Kidney (tissue), 22 donors: ENCODE measurements at places on chromosomes 7 and 10. TPM values are rescaled to one million over a fixed set of nuclear protein-coding genes. Genes with fewer than 3 reads are reported as not detected.

- peak; percentile 76 for DNase-seq
Measured at GRCh38 chr7:117872561-117873309, 506 bp downstream of the CTTNBP2 start.

DNA sequence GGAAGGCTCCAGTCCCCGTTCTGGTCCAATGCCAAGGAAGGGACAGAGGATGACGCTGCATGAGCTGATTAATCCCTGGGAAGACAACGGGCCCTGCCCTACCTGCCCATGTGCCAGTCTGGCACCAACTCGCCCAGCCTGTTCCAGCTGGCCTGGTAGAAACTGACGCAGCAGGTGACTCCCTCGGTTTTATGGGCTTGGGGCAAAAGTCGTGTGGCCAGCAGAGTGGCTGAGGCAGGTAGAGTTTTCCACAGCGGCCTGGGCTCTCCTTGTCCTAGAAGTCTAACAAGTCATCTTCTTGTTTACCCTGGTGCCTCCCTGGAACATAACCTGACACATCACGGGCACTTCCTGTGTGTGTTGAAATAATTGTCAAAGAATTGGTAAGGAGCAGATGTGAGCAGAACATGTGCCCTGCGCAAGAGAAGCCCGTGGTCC is 20.4 kb upstream of the LMTK2 start:
- no peak for DNase-seq

DNA sequence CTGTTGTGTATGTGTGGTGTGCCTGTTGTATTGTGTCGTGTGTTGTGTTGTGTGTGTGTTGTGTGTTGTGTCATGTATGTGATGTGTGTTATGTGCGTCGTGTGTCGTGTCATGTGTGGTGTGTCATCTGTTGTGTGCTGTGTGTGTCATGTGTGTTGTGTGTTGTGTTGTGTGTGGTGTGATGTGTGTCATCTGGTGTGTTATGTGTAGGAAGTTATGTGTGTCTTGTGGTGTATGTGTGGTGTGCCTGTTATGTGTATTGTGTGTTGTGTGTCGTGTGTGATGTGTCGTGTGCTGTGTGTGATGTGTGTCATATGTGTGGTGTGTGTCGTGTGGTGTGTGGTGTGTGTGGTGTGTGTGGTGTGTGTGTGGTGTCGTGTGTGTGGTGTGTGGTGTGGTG is 145.2 kb downstream of the DNAJB6 start:
- DNase-seq: no peak

- no peak for DNase-seq
Measured at GRCh38 chr10:29804025-29804852, 169.5 kb upstream of the SVIL start.

- no peak for DNase-seq
Measured at GRCh38 chr7:70325509-70326101, 727.3 kb downstream of the AUTS2 start.

DNA sequence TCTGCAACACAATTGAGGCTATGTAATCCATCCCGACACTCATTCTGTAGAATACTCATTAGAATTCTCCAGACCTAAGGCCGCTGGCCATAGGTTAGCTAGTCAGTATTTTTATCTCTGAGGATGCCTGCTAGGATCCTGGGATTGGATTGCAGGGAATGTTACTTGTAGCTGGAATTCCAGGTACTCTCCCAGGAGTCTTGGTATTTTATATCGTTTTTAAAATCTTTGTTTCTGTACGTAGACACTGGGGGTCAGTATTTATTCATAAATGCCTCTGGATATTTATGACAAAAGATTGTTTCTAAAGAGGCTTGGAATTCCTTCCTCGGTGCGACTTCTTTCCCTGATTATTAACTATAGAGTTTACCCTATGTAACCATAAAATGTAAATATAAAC is 40.1 kb downstream of the BPGM start:
- no peak for DNase-seq

DNA sequence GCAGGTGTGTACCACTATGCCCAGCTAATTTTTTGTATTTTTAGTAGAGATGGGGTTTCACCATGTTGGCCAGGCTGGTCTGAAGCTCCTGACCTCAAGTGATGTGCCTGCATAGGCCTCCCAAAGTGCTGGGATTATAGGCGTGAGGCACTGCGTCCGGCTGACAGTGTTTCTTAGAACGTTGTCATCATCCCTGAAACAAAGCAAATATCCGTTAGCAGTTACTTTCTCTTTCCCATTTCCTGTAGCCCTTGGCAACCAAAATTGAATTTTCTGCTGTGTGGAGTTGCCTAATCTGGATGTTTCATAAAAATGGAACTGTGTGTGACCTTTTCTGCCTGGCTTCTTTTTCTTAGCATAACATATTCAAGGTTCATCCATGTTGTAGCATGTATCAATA is 22.4 kb downstream of the ZNF33A start:
- DNase-seq: no peak

The MLLT10 gene
- 11.0 TPM for polyA plus RNA-seq

The PRLHR gene
- not detected for polyA plus RNA-seq

The MCM10 gene
- polyA plus RNA-seq: not detected

The FBH1 gene
- 70.7 TPM for polyA plus RNA-seq

The COL26A1 gene
- polyA plus RNA-seq: 3.5 TPM

The SMARCD3 gene
- 46.4 TPM for polyA plus RNA-seq

The PWWP2B gene
- 12.9 TPM for polyA plus RNA-seq
